ENCODE measurements at places on chromosomes 2 and 18. TPM values are rescaled to one million over a fixed set of nuclear protein-coding genes. Genes with fewer than 3 reads are reported as not detected.

- H3K36me3 ChIP-seq = peaks cover 29% of the 10 kb centered on the region
- no peak overlapping the region for H3K27ac ChIP-seq
- no peak for DNase-seq
Measured at GRCh38 chr2:42578621-42579020, 10.2 kb downstream of the MTA3 start.

- H3K4me3 ChIP-seq = no peak overlapping the region
- peaks cover 28% of the 10 kb centered on the region for H3K27me3 ChIP-seq
- peaks cover under 1% of the 10 kb centered on the region for H3K36me3 ChIP-seq
- no peak for DNase-seq
- H3K4me1 ChIP-seq = no peaks in the 10 kb centered on the region
Measured at GRCh38 chr18:13192970-13193369, 25.6 kb upstream of the LDLRAD4 start.

DNA sequence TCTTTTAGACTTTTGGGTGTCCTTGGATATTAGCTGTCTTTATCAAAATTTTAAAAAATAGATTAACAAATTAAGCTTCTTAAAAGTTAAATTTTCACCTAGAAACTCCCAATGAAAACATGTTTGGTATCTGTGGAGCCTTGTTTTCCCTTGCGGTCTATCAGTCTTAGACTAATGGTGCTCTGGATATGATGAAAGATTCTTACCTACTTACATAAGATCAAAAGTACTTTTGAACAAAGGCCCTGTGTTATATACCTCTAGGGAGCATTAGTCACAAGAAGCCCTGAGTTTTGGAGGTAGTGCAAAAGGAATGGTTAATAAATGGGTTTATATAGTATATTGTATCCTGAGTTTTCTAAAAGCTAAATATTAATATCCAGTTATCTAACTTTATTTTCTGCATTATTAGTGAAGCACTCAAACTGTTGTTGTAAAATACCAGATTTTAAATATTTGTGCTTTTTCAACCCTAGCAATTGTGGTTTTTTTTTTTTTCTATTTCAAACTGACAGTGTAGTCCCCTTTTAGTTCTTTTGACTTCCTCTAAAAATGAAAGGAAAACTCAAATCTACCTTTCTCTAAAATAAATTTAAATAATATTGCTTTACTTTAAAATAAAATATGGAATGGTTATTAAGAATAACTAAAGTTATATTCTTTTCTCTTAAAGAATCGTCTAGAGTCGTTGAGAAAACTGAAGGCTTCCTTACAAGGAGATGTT is 18.1 kb downstream of the NDC80 start:
- H3K36me3 ChIP-seq = peaks cover 81% of the 10 kb centered on the region
- H3K27me3 ChIP-seq = no peaks in the 10 kb centered on the region
- peak overlapping the region; percentile 71 for H3K27ac ChIP-seq
- H3K4me1 ChIP-seq = peaks cover 45% of the 10 kb centered on the region
- no peak for DNase-seq
- H3K4me3 ChIP-seq = no peak overlapping the region

DNA sequence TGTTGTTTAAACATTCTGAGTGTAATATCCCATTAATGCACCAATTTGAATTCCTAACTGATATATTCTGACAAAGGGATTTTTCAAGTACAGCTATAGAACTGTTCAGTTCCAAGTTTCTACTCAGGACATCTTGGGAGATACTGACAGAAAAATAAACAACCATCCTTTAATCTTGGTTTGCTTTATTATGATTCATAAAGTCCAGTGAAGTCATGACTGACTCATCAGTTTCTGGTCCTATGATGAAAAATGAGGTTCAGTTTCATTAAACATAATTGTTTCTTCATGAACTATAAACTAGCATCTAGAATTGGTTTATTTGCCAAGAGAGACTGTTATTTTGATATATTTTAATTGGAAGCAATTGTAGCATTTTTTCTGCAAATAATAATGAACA is 896.2 kb downstream of the CCDC85A start:
- no peak overlapping the region for H3K27ac ChIP-seq
- no peak overlapping the region for H3K4me3 ChIP-seq
- H3K27me3 ChIP-seq = no peaks in the 10 kb centered on the region
- no peak for DNase-seq

Gene DHX57
- total RNA-seq = 12.1 TPM

Gene RAX
- total RNA-seq = not detected

DNA sequence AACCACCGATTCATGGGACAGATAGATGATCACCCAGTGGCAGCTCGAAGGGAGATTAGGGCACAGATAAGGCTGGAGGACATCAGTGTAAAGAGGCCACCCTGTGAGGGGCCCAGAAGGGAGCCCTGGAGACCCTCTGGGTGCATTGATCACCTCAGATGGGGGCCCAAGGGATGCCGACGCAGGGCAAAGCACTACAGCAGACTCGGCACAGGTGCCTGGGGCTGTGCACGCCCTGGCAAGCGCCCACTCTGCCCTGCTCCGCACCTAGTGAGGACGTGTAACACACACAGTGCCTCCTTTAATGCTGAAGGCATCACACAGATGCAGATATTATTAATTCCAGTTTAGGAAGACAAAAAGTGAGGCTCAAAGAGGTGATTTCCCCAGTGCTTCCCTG is 9.5 kb downstream of the GYPC start:
- H3K27me3 ChIP-seq = no peaks in the 10 kb centered on the region
- H3K4me3 ChIP-seq = no peak overlapping the region
- DNase-seq = no peak
- H3K4me1 ChIP-seq = peaks cover 66% of the 10 kb centered on the region

Gene IL36B
- total RNA-seq = not detected

Gene HSPE1
- total RNA-seq = 85.9 TPM

Gene RNU2-63P
- total RNA-seq = 14.6 TPM

DNA sequence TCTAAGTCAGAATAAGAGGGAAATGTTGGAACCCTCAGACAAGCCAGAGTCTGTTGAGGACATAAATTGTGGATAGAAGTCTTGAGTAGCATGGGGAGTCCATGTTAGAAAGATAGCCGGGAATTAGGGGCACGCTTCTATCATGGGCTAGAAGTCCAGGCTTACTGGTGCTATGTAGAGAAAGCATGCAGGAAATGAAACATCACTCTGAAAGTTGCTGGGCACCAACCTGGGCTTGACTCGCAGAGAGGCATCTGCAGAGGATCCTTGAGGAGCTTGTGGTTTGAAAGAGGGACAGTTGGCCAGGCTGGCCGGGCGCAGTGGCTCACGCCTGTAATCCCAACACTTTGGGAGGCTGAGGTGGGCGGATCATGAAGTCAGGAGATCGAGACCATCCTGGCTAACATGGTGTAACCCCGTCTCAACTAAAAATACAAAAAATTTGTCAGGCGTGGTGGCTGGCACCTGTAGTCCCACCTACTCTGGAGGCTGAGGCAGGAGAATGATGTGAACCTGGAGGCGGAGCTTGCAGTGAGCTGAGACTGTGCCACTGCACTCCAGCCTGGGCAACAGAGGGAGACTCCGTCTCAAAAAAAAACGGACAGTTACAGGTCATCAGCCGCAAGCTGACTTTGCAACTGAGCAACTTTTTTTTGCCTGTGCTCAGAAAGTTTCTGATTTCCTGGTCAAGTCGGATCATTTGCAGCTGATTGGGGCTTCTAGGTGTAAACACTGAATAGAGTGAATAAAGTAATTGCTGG is 24.9 kb downstream of the CERS6 start:
- H3K4me1 ChIP-seq = no peaks in the 10 kb centered on the region
- no peak for DNase-seq
- H3K36me3 ChIP-seq = no peaks in the 10 kb centered on the region
- no peak overlapping the region for H3K27ac ChIP-seq
- H3K4me3 ChIP-seq = no peak overlapping the region
- H3K27me3 ChIP-seq = peaks cover 3% of the 10 kb centered on the region

- no peak overlapping the region for H3K27ac ChIP-seq
- H3K4me3 ChIP-seq = no peak overlapping the region
- DNase-seq = no peak
- H3K27me3 ChIP-seq = no peaks in the 10 kb centered on the region
- H3K4me1 ChIP-seq = no peaks in the 10 kb centered on the region
Measured at GRCh38 chr2:238895891-238896600, 48.2 kb downstream of the TWIST2 start.

DNA sequence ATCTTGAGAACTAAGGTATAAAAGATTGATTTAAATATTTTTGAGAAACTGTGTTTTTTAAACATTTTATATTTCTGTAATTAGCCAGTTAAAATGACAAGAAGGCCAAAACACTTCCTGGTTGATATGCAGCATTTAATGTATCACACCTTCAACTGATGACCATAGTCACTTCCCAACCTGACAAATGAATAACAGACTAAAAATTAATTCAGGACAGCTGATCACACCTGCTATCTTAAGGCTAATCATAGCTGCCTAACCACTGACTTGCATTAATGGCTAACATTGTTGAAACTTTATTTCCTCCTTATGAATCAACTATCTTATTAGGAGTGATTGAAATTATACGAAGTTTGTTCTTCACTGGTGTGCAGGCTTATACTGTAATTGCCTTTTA is 125.8 kb upstream of the MSTN start:
- H3K27ac ChIP-seq = no peak overlapping the region
- no peak overlapping the region for H3K4me3 ChIP-seq
- H3K27me3 ChIP-seq = peaks cover 5% of the 10 kb centered on the region
- DNase-seq = no peak
- no peaks in the 10 kb centered on the region for H3K4me1 ChIP-seq
- H3K36me3 ChIP-seq = no peaks in the 10 kb centered on the region

Gene CEP192
- 46.1 TPM for total RNA-seq

- H3K27me3 ChIP-seq = peaks cover 7% of the 10 kb centered on the region
- no peak overlapping the region for H3K27ac ChIP-seq
- H3K36me3 ChIP-seq = no peaks in the 10 kb centered on the region
- no peaks in the 10 kb centered on the region for H3K4me1 ChIP-seq
Measured at GRCh38 chr2:45373534-45373933, 237.5 kb downstream of the SRBD1 start.

Gene SRD5A2
- total RNA-seq = not detected

Gene RMND5A
- 29.6 TPM for total RNA-seq

DNA sequence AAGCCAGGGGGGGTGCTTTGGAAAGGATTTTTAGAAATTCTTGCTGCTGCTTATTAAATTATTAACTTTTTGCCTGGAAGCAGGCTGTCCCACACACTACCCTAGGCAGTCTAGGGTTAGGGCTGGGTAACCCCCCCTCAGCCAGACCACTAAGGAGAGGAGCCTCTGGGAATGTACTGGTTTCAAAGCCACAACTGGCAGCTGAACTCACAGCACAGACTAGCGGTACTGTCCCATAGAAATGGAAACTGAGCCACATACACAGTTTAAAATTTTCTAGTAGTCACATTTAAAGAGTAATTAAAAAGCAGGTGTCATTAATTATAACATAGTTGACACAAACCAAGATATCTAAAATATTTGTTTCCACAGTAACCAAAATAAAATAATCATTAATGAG is 50.1 kb downstream of the SPRED2 start:
- H3K4me3 ChIP-seq = no peak overlapping the region
- peaks cover 29% of the 10 kb centered on the region for H3K4me1 ChIP-seq
- H3K36me3 ChIP-seq = no peaks in the 10 kb centered on the region
- peaks cover 5% of the 10 kb centered on the region for H3K27me3 ChIP-seq
- no peak overlapping the region for H3K27ac ChIP-seq
- DNase-seq = no peak

Gene CRIM1
- 6.6 TPM for total RNA-seq

Gene LRRC30
- total RNA-seq = not detected

Gene ELP2
- 54.5 TPM for total RNA-seq

DNA sequence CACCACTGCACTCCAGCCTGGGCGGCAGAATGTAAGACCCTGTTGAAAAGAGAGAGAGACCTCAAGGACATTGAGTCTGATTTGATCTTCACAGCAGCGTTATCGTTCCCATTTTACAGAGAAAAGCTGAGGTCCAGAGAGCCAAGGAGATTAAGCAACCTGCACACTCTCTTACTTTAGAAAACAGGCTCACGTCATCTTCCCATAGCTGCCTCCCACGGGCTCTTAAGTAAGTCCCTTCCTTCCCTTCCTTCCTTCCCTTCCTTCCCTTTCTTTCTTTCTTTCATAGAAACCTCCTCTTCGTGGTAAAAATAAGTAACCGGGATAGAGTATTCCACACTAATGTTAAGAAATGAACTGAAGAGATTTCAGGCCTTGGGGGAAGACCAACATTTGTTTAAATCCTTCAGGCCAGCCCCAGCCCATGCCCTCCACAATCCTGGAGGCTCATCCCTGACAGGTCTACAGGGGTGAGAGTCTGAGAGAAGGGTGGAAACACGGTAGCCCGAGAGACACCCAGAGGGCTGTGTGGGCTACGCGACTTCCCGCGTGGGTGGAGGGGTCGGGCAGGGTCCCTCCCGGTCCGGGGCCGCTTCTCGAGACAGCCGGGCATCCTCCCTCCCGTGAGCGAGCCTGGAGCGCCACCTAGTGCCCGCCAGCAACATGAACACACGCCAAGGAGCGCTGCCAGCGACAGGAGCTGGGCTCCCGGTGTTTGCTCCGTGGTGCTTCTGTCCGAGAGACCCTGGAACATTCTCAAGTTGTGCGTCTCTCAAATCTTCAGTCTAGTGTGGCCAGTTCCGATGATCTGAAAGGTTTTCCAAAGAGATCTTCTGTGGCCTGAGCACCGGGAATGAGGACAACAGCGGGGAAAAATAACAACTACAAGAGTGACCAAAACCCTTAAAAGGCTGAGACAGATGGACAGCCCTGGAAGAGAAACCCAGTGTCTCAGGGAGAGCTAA is 160.3 kb downstream of the INO80D start:
- H3K36me3 ChIP-seq = no peaks in the 10 kb centered on the region
- H3K27me3 ChIP-seq = peaks cover 47% of the 10 kb centered on the region
- no peak overlapping the region for H3K4me3 ChIP-seq
- peaks cover 7% of the 10 kb centered on the region for H3K4me1 ChIP-seq

DNA sequence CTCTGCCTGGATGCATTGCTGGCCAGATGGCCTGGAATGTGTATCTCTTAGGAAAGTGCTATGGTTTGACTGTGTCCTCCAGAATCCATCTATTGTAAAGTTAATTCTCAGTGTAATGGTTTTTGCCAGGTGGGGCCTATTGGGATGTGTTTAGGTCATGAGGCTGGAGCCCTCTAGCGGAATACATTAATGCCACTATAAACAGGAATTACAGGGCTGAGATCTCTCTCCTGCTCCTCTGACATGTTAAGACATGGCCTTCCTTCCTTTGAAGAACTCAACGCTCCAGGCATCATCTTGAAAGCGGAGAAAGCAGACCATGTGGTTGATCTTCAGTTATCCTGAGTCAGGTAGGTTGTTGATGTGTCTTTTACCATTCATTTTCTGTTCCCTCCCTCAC is 276.4 kb downstream of the RPIA start:
- no peak for DNase-seq
- H3K4me3 ChIP-seq = no peak overlapping the region
- no peaks in the 10 kb centered on the region for H3K4me1 ChIP-seq
- H3K27me3 ChIP-seq = peaks cover 10% of the 10 kb centered on the region
- no peaks in the 10 kb centered on the region for H3K36me3 ChIP-seq

DNA sequence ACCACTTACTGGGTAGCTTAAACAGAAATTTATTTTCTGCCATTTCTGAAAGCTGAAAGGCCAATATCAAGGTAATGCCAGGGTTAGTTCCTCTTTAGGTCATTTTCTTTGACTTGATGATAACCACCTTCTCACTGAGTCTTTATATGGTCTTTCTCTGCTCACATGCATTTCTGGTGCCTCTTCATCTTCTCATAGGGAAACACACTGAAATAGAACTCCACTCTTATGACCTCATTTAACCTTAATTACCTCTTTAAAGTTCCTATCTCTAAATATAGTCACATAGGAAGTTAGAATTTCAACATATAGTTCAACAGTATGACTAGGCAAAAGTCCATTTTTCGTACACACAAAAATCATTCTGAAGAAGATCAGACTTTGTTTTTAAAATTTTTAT is 616.8 kb upstream of the VRK2 start:
- DNase-seq = no peak
- no peaks in the 10 kb centered on the region for H3K36me3 ChIP-seq
- no peaks in the 10 kb centered on the region for H3K4me1 ChIP-seq
- no peaks in the 10 kb centered on the region for H3K27me3 ChIP-seq

Data from activated CD4-positive, alpha-beta memory T cell treated with anti-CD3 and anti-CD28 coated beads, Interleukin-2, amount 10 ng/mL, durations not matched to agents 7 days and 5 days (primary cell).